ENCODE measurements at places on chromosomes 5 and 9.

DNA sequence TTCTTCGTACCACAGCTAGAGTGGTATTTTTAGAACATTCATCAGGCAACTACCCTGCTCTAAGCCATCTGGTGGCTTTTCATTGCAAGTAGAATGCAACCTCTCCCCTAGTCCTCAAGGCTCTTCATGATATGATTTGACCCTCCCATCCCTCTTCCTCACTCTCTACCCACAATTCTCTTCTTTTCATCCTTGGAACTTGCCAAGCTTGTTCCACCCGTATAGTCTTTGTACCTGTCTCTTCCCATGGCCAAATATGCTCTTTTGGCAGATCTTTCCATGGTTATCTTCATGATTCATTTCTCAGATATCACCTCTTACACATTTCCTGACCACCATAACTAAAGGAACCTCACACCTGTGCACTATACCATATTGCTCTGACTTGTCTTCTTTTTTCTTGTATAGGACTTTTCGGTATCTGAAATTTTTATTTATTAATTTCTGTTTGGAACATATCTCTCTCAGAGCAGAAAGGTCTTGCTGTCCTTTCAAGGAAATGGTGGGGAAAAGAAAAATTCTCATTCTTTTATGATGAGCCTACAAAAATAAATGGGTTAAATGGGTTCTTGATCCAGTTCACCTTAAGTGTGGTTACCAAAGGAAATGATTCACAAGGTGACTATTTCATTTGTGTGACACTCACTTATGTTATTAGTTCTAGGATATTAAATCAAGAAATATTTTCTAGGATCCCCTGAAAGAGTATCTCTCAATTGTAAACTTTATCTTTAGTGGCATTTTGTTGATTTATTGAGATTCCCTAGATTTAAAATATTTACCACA, 3.7 kb upstream of the CD274 start:
- DNase-seq, result no peak

GRCh38 chr5:134446938-134447337, 35.3 kb upstream of the CDKN2AIPNL start:
- no peak for DNase-seq

GRCh38 chr5:136073714-136074529, 45.1 kb downstream of the TGFBI start:
- no peak for DNase-seq

DNA sequence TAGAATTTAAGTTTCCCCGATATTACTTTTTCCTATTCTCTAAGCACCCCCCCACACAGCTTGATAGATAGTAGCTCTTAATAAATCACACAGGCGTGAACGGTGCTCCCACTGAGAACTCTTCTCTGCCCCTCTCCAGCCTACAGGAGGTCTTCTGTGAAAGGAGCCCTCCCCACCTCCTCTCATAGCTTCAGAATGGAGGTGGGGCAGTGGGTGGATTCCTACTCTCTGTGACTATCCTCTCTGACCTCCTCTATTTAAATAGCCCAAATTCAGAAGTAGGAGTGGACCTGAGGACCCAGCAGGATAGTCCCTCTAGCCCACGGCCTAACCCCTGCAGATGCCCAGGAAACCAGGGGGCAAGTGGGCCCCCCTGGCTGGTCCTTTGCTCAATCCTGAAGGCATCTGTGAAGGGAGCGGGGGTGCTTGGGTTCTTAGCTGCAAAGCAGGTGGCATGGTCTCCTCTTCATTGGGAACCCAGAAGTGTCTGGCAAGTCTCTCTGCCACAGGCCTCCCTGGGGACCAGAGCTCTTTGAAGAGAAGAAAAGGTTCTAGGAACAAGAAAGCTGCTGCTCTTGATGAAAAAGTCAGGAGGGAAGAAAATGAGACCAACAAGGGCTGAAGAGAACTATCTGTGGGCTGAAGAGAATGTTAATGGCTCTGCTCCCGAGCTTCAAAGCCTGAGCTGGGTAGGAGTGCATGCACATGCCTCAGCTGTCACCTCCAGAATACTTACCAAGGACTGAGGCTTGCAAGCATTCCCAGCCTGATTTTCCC, 21.1 kb upstream of the HSPA9 start:
- DNase-seq, result no peak

DNA sequence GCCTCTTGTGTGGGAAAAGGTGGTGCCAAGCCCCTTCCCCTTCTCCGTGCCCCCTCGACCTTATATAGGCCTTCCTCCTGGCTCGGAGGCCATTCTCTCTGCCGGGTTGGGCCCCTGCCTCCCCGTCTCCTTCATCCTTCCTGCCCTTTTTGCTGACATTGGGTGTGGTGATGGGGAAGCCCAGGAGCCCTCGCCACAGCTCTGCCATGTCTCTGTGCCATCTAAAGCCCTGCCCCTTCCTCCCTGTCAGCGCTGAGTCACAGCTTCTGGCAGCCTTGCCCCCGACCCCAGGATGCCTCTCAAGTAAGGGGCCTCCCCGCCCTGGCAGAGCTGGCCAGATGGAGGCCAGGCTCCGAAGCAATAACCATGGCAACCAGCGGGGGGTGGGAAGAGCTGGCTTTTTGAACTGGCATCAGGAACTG, 30.4 kb downstream of the JADE2 start:
- peak; percentile 54 for DNase-seq

DNA sequence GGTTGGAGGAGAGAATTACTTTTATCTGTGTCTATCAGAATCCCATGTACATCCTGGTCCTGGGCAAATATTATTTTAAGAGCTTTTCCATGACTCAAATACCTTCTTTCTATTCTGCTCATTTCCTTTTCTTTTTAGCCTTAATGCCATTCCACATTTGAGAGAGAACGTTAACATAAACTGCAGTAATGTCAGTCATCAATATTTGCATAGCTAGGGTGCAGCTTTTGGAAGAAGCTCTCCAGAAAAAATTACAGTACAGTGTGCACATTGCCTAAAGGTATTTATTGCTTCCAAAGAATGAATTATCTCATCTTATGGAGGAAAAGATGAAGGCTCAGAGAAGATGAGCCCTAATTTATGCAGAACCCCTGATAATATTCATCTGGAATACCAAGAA, 58.3 kb downstream of the INSYN2B start:
- DNase-seq, result no peak

DNA sequence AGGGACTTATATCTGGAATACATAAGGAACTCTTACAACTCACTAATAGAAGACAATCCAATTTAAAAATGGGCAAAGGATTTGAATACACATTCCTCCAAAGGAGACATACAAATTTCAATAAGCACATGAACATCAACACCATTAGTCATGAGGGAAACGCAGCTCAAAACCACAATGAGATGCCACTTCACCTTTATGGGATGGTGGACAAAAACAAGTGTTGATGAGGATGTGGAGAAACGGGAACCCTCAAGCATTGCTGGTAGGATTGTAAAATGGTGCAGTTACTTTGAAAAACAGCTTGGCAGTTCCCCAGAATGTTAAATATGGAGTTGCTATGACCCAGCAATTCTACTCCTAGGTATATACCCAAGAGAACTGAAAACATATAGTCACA, 72.7 kb upstream of the IER5L start:
- DNase-seq, result no peak

- DNase-seq, result no peak
These were observed 1525.5 kb upstream of the NUDT12 start for GRCh38 chr5:105088102-105088501.

DNA sequence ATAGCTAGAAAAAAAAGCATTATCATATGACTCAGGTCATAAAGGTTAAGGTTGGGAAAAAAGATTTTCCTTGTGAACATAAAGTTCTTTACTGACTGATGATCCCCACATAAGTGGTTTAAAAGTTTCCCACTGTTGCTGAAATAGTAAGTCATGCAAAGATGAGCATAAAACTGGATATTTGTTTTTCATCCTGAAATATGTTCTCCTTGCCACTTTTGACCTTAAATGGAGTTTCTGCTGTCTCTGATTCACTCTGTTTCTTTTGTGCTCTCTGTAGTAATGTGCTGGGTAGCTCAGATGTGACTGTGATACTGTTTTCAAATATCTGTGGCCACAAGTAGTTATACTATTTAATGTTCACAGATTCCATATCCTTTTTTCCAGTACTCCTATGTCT, 162.5 kb upstream of the GAS1 start:
- DNase-seq, result no peak

GRCh38 chr5:143101121-143101520, 302.4 kb downstream of the NR3C1 start:
- no peak for DNase-seq

DNA sequence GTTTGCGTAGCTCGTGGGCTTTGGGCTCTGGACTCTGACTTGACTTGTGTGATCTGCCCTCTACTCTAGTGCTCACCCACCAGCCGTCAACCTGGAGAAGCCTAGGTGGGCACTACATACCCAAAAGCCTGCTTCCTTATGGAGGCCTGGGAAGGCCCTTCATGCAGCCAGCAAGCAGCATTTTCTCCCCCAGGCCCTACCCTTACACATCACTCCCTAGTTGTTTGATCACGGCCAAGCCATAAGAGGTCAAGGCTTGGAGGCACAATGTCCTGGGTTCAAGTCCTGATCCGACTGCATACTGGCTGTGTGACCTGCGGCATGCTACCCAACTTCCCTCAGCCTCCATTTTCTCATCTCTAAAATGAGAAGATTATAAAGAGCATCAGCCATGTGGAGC, 151.3 kb upstream of the EGFLAM start:
- DNase-seq, result no peak

DNA sequence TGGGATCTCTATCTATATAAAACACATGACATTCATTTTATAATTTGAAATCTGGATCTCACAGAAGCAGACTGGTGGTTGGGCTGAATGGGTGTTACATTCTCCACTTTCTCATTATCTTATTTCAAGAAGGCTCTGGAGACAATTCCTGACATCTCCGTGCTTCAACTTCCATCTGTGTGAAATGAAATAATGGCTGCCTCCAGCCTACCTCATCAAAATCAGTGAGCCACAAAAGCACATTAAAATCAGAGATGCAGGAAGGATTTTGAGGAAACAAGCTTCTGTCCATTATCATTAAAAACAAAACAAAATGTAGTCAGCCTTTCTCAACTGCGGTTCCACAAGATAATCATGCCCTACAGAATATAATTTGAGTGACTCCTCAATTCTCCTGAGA, 958.3 kb upstream of the DMAC1 start:
- no peak for DNase-seq

GRCh38 chr5:79023947-79024346, 38.8 kb upstream of the ARSB start:
- DNase-seq, result no peak

DNA sequence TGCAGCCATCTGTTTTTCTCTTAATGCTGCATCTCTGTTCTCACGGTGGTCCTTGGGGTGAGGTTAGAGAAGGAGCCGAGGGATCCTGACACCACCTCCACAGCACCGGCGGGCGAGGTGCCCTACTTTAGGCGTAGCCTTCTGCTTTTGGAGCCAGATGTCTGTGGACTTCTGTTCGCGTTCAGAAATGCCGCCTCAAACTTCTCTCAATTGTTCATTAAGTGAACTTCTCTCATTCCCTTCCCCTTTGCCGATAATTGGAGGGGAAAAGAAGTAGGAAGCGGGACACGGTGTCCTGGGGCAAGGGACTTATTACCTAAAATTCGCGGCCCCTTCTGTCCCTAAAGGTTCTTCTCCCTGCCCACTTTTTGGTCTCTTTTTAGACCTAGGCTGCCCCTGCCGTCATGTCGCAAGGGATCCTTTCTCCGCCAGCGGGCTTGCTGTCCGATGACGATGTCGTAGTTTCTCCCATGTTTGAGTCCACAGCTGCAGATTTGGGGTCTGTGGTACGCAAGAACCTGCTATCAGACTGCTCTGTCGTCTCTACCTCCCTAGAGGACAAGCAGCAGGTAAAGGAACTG, 455 bp downstream of the KIF20A start:
- DNase-seq, result no peak

DNA sequence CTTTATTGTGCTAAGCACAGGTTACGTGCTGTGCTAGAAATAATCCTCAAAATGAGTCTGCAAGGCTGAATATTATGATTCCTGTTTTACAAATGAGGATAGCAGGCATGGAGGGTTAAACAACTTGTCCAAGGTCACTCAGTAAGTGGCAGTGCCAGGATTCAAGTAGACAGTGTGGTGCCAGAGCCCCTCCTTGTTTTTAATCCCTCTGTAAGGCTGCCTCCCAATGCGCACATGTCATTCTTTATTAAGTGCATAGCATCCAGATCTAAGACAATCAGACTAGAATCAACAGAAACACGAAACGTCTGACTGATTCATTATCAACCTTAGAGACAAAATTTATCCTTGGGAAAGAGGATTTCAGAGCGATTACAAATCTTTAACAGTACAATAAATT, 199.6 kb downstream of the SMARCA2 start:
- DNase-seq, result no peak

DNA sequence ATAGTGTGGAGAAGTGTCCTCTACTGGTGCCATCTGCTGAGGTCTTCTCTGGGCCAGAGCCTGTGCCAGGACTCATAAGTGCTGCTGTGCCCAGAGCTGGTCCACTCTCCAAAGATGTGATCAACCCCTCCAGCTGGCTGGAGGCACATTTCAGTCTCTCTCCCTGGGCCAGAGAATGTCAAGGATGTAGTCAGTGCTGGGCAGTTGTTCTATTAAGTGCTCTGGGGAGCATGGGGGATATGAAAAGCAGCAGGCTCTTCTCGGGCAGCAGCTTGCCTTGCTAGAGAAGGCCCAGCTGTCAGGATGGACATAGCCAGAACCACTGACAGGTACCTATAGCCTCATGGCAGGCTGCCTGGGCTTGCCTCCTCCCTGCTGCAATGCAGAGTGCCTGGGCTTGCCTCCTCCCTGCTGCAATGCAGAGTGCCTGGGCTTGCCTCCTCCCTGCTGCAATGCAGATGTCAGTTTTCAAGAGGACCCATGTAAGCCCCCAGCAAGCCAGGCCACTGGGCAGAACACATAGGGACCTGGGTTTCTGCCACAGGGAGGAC, 157.2 kb upstream of the PANK3 start:
- no peak for DNase-seq

DNA sequence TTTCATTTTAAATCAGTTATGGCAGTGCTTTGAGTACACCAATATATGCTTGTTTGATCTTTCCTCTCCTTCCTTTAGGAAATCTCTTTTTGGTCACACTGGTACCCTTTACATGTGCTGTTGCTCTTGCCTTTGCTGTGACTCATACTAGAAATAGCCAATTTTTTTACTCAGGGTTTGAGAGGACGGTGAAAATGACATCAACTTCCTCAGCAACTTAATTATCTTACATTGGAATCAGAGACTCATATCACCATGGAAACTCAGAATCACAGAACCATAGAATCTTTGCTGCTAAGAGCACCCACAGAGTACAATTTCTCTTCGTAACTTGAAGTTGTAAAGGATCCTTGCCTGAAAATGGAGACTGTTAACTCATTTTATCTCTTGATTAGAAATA, 13.8 kb upstream of the ZNF300 start:
- DNase-seq, result no peak

All from stimulated activated naive CD4-positive, alpha-beta T cell (primary cell).